ENCODE measurements at places on chromosomes 4 and X.

DNA sequence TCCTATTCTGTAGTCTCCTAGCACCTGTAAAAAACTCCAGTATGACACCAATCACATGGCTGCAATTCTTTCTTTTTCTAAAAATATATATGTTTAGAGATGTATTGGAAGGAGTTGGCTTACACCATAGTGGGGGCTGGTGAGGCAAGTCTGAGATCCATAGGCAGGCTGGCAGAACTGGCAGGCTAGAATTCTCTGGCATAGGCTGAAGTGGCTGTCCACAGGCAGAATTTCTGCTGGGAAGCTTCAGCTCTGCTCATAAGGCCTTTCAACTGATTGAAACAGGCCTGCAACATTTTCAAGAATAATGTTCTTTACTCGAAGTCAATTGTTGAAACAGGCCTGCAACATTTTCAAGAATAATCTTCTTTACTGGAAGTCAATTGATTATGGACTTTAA lies 37.0 kb downstream of the FGF2 start:
- DNase-seq = no peak

- no peak for DNase-seq
Observed at GRCh38 chrX:147738265-147738664, 173.5 kb upstream of the FMR1 start.

- no peak for DNase-seq
Observed at GRCh38 chrX:150063674-150064073, 125.4 kb upstream of the EOLA2 start.

DNA sequence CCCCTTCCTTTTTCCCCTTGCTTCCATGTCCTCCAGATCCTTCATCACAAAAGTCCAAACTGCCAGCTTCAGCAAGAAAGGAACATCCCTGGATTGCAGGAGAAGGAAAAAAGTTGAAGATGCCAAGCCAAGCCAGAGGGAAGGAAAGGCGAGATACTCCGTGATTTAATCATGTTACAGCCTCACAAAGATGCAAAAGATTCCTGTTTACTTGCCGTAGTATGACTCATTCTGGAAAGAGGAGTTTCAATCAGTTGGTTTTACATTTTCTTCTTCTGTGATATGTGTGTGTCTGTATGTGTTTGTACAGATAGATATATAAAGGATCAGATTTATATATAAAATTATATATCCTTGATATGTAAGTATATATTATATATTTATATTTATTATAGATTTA lies 69.3 kb downstream of the BTC start:
- DNase-seq = no peak

DNA sequence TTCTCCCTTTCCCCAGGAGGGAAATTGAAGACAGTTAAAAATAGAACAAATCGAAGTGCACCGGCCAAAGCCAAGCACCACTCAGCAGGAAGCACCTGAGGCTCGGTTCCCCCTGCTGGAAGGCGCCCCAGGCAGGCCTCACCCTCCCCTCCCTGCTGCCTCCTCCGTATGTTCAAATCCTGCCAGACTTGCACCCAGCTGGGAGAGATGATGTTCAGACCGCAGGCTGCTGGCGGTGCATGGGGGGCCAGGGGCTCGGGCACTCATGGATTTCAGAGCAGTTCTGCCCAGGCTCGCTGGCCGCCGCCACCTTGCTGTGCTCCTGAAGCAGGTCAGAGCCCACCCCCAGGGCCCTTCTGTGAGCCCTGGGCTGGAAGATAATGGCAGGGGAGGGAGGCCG lies 91.4 kb downstream of the DCTD start:
- no peak for DNase-seq

- no peak for DNase-seq
Observed at GRCh38 chrX:137565921-137566745, at the start of gene ZIC3. Gene ZIC3, plus strand, starts transcription at chrX:137566127. Its CDS starts 565 bp downstream, at chrX:137566692.

All from D721Med (cell line).